NCI-H1417 treated with DMSO at 0.1 percent for 48 hours (cell line): ENCODE measurements at places on chromosomes 3 and 15.

- no peak for DNase-seq
Measured at GRCh38 chr3:115254492-115255196, 107.6 kb upstream of the ZBTB20 start.

DNA sequence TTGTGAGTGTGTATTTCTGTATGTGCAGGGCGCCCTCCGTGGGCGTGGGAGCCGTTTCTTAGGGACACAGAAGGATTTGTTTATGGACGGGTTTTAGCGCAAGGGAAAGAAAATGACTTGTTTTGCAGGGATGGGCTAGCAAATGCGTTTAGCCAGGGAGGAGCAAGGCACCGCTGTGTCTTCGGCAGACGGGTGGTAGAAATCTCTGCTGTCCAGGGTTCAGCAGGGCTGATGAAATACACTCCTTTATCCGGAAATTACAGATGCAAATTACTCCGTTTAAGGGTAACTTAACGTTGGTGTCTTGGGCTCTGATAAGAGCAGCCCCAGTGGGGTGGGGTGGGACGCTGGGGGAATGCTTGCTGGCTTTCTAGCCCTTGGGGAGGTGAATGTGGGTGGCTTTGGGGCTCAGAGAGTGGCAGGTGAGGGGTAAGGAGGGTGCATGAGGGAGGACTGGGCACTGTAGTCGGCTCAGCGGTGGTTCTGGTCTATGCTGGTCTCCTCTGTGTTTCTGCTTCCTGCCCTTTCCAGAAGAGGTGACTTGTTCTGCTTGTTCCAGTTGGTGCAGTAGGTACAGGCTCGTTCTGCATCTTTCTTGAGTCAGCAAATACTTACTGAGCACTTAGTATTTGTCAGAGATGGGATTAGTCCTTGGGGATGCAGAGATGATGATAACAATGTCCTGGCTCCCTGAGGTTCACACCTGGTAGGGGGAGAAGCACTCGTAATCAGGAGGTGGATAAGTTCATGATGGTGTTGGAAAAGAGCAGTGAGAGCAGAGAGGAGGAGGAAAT, 954 bp downstream of the SV2B start:
- no peak for DNase-seq

DNA sequence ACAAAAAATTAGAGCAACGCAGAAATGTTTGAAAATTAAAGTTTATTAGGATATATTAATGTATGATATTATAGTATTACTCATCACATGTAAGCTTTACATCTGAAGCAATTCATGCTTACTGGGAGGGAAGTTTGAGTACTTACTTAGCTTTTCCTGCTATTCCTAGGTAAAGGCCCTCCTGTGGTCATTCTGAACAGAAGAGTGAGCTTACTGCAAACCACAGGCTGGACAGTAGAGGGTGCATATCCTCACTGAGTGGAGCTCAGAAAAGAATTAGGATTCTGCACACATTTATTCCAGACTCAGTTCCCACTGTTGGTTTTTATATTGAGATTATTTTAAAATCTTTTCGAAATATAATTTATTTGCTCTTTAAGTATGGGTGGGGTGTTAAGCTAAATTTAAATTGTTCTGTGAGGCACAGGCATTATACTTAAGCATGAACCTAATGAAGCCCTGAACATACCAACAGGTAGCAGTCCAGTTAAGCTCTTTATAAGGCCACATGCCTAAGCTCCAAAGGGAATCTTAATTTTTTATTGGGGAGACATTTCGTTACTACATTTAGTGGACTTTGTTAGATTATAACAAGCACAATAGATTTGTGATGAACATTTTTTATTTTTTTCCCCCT, 10.2 kb downstream of the MRPS22 start:
- DNase-seq = no peak

DNA sequence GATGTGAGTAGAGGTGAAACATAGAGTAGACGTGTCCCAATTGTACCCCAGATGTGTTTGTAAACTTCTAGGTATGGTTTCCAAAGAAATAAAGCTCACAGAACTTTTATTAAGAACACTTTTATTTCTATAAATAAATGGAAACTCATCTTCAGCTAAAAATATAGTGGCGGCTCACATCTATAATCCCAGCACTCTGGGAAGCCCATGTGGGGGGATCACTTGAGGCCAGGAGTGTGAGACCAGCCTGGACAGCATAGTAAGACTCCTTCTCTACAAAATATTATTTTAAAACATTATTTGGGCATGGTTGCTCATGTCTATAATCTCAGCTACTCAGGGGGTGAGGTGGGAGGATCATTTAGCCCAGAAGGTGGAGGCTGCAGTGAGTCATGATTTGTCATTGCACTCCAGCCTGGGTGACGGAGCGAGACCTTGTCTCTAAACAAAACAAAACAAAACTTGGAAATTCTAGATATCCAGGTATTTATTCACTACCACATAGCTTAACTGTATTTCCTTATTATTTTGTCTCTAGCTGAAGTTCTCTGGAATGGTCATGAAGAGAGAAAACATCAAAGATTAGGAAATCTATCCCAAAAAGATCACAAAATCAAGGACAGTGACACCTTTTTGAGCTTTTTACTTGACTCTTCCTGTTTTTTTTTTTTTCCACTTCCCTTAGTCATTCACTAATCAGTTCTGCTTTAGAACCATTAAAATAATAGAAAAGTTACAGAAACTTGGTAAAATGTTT, 258.1 kb downstream of the TIGIT start:
- no peak for DNase-seq

- DNase-seq = no peak
Measured at GRCh38 chr3:119220198-119220597, 20.5 kb downstream of the B4GALT4 start.

GRCh38 chr15:69509131-69509530, 56.5 kb downstream of the RPLP1 start:
- no peak for DNase-seq

GRCh38 chr15:101115786-101116680, 135.8 kb downstream of the CHSY1 start:
- no peak for DNase-seq

DNA sequence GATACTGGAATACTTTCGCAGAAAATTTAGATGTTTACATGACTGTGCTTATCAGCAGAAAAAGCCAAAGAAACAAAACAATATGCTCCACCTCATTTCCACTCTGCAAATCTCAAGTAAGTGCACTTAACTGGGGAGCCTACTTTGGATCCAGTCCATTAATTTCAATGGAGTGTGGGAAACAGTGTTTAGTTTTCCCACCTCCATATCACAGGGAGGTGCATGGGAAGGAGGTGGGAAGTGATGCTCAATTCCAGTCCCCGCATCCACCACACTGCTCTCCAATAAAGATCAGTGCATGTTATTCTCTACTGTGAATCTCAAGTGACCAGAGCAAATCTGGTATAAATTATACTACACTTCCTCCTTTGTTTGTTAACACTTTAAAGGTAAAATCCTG, 2.9 kb downstream of the NEDD4 start:
- DNase-seq = no peak

DNA sequence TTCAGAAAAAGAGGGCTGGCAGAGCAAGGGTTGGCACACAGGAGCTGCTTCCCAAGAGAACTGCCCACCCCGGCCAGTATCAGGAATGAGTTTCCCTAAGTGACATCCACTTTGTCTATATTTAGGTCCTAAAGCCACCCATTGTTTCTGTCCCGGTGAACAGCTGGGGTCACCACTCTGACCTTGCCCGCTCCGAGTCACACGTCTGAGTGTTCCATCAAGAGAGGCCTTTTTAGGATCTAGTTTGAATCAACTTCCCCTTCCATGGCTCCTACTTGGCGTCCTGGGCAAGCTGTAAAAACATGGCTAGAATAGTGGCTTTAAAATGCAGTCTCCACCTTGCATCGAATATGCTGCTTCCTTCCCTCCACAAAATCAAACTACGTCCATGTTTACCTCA, 109.6 kb upstream of the ARHGEF3 start:
- DNase-seq = no peak

DNA sequence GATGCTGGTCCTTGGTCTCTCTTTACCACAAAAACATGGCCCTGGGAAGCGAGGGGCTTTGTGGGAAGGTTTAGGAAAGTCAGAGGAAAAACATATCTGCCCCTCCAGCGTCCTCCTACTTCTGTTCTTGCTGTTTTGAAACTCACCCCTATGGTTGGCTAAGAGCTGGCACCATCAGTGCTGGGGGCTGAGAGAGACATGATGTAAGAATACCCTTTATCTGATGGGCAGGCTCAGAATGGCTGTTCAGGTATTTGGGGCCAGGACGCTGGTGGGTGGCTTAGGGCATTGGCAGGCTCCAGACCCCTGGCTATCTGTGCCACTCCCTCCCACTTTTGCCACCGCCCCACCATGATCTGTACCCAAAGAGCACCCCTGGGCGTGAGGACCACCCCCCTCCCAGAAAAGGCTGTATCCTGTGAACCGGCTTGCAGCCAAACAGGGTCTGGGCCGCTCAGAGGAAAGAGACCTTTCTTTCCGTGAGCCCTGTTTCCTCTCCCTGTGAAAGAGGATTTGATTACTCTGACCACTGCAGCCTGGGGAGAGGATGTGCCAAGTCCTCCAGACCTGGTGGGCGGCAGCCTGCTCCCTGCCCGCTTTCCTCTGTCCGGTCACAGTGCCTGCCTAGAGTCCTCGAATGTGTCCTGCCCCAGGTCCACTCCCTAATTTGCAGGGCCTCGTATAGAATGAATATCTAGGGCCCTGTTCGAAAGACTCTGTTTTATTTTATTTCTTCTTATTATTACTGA, 61.3 kb upstream of the SLC6A6 start:
- no peak for DNase-seq

- no peak for DNase-seq
Measured at GRCh38 chr15:64738226-64739095, 36.9 kb downstream of the RBPMS2 start.

DNA sequence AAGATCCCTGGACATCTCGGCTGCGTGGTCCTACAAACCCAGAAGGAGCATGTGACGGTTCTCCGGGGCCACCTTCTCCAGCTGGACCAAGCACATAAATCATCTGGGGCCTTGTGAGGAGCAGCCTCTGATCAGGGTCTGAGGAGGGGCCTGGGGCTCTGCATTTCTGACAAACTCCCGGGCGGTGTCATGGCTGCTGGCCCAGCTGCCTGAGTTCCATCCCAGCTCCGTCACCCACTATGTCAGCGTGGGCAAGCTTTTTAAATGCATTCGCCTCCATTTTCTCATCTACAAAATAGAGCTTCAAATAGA, 126.3 kb upstream of the MEF2A start:
- DNase-seq = no peak

GRCh38 chr15:26095710-26096330, 232.7 kb upstream of the ATP10A start:
- no peak for DNase-seq

GRCh38 chr3:89613241-89613640, 505.8 kb downstream of the EPHA3 start:
- no peak for DNase-seq

GRCh38 chr15:46270481-46271147, 635.8 kb downstream of the SQOR start:
- no peak for DNase-seq
